CD14-positive monocyte (primary cell): ENCODE measurements at places on chromosomes 16 and 17.

DNA sequence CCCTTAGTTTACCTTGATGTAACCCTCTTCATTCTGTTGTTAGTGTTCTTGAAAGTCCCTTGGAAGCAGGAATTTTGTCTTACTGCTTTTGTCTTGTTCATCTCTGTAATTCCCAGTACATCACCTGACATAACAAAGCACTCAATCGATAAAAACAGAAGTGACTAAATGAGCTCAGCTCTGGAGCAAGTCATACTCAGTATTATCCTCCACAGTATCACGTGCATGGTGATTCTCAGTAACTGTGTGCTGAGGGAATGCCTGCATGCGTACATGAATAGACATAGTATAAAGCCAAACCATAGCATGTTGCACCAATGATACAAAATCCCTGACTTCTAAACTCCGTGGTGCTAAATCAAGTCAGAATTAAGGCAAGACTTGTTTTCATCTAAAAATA is 7.2 kb downstream of the KRT38 start:
- no peak for DNase-seq

GRCh38 chr16:46828292-46828691 is 2.7 kb downstream of the C16orf87 start:
- no peak for DNase-seq

DNA sequence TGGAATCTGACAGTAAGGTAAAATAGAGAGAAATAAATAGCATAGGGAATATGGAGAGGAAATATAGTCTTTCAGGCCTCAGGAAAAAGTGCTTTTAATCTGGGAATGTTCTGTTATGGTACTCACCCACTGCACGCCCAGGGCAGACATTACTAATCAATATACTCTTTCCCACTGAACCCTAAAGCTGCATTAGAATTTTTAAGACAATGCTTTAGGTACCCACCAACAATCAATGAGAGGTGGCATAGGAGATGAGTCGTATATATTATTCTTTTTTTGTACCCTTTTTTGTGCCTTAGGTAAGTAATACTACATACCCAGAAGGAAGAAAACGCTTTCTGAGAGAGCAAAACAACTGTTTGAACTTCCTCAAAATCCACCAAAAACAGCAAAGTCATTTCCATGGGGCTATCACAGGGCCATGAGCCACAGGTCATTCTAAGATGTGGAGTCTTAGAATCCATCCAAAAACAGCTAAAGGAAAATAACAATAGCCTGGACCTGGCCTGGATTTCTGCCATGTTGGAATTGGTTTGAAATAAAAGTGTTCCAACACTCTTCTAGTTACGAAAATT is 542.1 kb downstream of the XYLT1 start:
- DNase-seq, result peak; percentile 43

DNA sequence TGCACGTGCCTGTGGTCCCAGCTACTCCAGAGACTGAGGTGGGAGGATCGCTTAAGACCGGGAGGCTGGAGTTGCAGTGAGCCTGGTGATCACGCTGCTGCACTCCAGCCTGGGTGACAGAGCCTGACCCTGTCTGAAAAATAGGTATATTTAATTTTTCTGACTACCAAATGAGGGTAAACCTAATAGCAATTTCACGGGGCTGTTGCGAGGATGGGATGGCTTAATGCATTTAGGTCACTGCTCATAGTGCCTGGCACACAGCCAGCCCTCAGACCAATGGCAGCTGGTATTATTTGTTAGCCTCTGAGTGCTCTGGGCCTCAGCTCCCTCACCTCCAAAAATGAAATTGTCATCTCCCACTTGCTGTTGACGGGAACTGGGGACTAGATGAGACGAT is 5.9 kb upstream of the CDIP1 start:
- DNase-seq, result no peak

DNA sequence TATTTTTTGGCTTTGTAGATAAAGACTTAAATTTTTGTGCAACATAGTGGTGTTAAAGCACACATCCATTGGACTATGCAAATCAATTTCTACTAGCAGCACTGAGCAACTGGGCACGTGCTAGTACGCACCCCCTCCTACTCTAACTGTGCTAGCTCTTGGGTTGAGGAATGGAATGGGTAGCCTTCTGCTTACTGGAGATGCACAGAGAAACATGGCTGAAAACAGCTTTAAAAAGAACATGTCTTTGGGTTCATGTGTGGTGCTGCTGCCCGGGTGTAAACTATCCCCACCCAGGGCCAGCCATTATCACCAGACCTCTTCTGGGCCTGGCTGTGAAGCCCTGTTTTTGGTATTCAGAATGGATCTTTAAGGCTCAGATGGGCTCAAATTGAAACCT is 7.3 kb downstream of the ESRP2 start:
- DNase-seq, result no peak

GRCh38 chr17:7656958-7657609 is 6.4 kb downstream of the ATP1B2 start:
- no peak for DNase-seq

DNA sequence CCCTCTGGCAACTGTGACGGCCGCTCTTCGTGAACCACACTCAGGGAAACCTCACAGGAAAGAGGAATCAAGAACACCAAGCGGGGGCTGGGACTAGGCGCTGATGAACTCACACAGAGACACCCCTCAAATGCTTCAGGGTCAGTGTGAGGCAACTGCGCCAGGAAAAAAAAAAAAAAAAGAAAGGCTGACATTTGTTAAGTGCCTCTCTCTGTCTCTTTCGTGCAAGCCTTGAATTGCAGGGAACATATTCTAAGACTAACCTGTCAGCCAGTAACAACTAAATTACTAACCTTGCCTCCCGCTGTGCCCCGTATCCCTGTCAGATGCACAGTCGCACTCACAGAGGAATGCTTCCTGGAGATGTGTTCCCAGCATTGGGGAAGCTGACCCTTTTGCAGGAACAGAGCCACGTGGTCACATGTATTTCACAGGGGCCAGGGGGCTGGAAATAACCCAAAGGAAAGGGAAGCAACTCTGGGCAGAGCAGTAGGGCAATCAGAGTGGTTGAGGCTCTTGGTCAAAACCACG is 247.8 kb downstream of the XYLT1 start:
- DNase-seq, result peak; percentile 44

GRCh38 chr17:81898029-81898866 is 3.8 kb upstream of the NPB start:
- no peak for DNase-seq
